Cardiac fibroblast (primary cell): ENCODE measurements at places on chromosomes 2 and 18.

DNA sequence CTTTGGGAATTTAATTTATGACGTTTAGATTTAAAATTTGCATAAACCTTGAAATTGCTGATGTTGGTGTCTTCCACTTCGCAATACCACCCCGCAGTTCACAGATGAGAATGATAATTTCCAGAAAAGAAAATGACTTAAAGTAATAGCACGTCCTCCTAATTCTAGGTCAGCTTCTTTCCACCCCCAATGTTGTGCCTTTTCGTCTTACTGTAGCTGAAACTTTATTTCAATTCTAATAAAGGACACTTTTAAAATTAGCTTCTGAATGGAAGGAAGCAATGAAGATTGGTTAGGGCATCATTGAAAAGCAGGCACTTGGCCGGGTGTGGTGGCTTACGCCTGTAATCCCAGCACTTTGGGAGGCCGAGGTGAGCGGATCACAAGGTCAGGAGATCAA lies 107.4 kb downstream of the MYCN start:
- no peak for DNase-seq

DNA sequence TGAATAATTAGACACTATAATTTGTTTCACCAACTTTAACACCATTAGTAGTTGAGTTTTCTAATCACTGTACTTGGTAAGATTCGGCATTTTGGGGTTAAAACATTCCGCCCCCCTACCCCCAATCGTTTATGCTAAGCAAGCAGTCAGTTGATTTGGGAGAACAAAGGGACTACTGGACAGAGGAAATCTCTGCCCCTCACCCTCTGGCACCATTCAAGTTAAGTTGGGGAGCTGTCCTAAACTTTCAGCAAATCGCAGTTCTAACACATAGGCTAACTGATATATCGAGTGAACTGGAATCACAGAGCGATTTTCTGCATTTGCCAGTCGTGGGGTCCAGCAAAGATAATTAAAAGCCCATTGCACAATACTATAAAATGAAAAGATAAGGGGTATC lies 5.6 kb downstream of the KLF7 start:
- DNase-seq = peak; percentile 31

DNA sequence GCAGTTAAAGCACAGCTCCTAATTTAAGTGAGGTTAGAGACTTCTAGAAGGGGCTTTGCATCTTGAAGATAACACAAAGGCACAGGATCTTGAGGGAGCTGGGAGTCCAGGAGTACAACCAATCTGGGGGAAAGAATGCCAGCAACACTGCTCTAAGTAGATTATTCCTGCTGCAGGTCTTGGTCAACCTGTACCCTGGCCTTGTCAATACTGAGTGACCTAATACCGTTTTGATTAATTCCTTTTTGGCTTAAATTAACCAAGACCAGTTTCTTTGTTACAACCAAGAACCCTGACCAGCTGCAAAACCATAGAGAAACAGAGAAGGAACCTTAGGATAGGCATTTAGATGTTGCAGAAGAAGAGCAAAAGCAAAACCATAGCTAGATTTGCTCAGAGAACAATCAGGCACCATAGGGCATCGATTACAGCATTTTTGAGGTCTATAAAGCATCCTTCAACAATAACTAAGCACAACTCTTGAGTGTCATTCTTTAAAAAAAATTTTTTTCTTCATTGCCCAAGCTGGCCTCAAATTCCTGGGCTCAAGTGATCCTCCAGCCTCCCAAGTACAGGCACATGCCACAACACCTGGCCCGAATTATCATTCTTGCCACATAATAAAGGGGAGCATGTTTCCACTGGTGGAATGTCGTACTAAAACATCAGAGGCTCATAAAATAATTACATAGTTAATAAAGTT lies 6.3 kb downstream of the STARD7 start:
- no peak for DNase-seq

GRCh38 chr18:63427558-63427957 lies 5.3 kb upstream of the VPS4B start:
- DNase-seq = no peak

DNA sequence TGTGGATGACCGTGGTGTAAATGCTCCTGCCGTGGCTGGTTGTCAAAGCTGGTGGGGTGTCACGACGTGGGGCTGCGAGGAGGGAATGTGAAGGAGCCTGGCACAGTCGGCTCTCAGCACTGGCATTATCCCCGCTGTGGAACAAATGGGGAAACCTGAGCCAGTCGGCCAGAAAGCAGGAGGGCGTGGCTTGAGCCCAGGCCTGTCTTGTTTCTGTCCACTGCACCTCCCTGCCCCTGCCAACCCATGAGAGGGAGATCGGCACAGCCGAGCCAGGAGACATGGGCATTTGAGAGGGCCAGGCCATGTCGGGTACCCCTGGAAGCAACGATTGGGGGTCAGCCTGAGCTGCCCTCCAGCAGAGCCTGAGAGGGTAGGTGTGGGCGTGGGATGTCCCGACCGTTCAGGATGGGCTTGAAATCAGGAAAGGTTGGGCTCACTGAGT lies 44.5 kb downstream of the PDIA6 start:
- no peak for DNase-seq

DNA sequence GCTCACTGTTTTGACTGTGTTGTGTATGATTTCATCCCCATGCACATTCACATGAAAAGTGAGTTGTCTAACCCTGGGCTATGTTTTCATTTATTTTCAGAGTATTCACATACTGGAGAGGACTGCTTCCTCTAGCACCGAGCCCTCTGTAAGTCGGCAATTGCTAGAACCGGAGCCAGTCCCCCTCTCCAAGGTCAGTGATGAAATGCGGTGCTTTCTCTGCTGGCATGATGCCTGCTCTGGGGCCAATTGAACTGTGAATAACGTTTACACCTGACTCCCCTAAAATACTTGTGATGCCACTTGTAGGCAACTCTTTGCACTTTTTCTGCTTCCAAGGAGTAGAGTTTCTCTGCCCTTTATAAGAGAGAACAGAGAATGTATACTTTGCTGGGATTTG lies 126.9 kb downstream of the PRKRA start:
- no peak for DNase-seq

GRCh38 chr2:152075461-152076050 lies 23.3 kb downstream of the CACNB4 start:
- no peak for DNase-seq

GRCh38 chr2:220670511-220670910 lies 901.6 kb downstream of the EPHA4 start:
- no peak for DNase-seq

DNA sequence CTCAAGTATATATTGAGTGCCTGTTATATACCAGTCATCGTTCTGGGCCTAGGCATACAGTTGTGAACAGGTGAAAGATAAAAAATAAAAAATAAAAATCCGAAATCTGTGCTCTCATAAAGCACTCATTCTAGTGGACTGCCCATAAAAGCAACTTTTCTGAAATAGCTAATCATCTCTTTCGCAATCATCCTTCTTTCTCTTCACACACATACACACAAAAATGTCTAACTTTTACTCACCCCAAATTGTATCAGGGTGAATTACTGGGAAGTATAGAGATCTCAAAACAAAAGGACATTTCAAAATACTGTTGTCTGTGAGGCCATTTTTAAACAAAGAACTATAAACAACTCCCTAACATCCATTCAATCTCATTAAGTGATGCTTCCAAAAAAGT lies 29.6 kb upstream of the ORC2 start:
- peak; percentile 56 for DNase-seq

- no peak for DNase-seq
These were observed 103.7 kb upstream of the MEIS1 start for GRCh38 chr2:66331176-66331575.

- no peak for DNase-seq
These were observed 61.5 kb downstream of the RPRM start for GRCh38 chr2:153417077-153417476.

DNA sequence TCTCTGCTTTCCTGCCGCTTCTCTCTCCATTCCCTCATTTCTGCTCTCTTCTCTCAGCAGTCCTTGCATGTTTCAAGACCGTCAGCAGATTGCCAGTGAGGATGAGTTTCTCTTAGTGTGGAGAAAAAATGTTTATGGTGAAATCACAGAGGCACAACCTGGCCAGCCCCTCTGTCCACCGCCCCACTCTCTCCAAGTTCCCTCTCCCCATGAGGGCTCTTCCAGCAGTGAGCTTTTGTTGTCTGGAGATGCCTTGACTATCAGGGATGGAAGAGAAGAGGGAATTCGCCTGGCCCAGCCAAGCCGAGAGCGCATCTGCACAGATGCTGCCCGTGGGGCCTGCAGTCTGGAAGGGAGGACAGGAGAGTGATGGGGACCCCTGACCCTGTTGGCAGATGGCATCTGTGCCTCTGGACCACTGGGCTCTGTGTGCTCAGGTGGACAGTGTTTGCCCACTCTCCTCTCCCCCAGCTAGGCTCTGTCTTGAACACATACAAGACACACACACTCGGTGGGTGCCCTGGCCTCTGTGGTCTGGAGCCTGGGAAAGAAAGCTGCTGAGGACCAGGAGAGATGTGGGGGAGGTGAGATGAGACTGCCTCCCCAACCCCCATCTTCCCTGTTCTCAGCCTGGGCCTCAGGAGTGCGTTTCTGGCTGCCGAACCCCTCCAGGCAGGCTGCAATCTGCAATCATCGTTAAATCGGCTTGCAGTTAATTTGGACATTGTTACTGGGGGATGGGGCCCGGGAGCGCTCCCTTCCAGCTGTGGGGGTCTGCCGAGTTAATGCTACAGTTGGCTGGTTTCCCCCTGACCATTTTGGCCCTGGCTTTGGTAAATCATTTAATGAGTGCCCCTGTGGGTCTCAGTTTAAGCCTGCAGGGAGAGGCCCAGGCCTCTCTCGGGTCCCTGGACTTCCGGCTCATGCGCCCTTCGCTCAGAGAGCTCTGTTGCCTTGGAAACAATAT lies 4.5 kb downstream of the ITM2C start:
- no peak for DNase-seq
